ENCODE measurements at places on chromosomes 11 and 22.

DNA sequence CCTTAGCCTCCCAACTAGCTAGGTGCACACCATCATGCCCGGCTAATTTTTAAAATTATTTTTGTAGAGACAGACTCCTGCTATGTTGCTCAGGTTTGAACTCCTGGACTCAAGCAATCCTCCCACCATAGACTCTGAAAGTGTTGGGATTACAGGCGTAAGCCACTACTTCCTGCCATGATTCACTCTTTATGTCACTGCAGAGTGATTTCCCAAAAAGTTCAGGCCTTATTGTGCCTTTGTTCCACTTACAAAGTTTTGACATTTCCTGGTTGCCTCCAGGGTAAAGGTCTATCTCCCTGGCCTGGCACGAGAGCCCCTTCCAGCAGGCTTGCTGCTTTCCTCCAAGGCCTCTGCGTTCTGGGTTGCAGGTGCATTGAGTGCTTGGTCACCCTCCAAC, 44.6 kb upstream of the RIC3 start:
- DNase-seq, result no peak

DNA sequence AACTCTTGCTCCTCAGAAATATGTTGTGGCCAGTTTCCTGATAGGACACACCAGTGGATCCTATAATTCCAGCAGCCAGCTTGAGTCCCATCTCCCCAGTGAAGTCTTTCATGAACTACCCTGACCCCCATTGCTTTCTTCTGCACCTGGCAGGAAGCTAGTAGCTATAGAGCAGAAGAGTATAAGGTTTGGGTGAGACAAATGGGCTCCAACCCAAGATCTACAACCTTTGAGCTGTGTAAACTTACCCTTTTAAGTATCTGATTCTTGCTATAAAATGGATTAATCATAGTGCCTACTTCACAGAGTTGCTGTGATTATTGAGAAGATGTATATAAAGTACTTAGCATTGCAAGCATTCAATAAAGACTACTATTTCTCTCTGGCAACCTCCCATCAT, 396.9 kb upstream of the CADM1 start:
- DNase-seq, result no peak

DNA sequence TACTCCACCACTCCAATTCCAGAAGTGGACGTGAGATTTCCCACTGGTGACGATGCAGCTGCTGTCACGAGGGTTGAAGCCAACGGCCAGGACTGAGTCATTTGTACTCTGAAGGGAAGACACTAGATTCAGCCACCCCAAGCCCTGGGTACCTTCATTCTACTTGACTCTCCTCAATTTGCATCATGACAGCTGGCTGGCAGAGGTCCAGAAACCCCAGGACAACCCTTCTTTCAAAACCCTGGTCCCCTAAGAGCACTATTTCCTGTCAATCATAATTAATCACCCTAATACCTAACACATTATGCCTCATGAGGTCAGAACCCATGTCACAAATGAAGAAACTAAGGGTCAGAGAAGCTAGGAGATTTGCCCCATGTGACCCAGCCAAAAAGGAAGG, 4.9 kb downstream of the EML3 start:
- DNase-seq, result no peak

DNA sequence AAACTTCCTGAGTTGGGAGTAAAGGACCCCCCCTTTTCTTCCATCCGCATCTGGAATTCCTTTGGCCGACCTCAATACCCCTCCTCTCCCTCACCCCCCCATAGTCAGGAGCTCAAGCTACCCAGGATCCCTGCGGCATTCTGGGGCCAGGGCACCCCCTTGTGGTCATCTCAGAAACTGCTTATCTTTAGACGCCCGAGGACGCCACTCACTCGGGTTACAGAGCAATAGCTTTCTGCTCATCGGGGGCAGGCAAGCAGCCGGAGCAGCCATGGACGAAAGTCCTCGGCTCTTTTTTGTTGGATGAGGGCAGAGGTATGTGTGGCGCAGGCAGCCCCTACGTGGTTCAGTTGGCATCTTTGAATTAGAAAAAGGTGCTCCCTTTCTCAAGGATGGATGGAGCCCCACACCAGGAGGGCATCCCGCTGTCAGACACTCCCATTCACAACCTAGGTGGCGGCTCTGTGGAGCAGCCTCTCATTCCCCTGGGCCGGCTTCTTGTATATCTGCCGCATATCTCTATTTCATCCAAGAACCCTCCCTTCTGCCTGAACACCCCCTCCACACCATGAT, 2.3 kb downstream of the C1QTNF5 start:
- no peak for DNase-seq

GRCh38 chr11:81420668-81421250, 1312.9 kb downstream of the FAM181B start:
- no peak for DNase-seq

DNA sequence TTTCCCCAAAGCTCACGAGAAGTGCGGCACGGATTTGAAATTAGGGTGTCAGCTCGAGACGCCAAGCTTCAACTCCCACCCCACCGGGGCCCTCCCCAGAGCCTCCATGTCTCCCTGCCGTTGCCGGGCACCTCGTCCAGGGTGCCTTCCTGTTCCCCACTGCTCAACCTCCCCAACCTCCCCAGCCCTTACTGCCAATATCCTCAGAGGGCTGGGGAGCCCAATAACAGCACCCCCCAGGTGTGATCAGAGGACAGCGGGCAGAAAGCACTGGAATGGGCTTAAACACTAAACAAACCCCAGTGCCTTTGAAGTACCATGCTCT, 1336.4 kb downstream of the TBC1D22A start:
- DNase-seq, result no peak

GRCh38 chr22:36743591-36744412, 32.1 kb downstream of the IFT27 start:
- no peak for DNase-seq

- peak; percentile 94 for DNase-seq
Measured at GRCh38 chr11:1060852-1061616, 13.6 kb upstream of the MUC2 start.

- no peak for DNase-seq
Measured at GRCh38 chr11:112266410-112266778, 5.7 kb upstream of the PLET1 start.

- peak; percentile 28 for DNase-seq
Measured at GRCh38 chr11:57668434-57668782, 494 bp downstream of the ZDHHC5 start.

GRCh38 chr22:24324137-24324536, 53.5 kb downstream of the SPECC1L start:
- no peak for DNase-seq

DNA sequence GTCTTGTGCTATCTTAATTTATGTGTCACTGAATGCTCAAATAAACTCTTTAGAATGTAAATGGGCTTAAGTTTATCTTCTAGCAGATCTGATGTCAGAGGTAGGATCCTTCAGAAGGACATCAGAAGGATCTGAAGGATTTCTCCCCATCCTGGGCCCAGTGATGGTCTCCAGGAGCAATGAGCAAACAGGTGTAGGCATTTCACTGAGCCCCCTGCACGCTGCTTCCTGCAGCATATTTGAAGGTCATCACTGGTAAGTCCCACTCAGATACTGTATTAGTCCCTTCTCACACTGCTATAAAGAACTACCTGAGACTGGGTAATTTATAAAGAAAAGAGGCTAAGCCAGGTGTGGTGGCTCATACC, 4.5 kb downstream of the GSTP1 start:
- DNase-seq, result no peak

- no peak for DNase-seq
Measured at GRCh38 chr22:32589007-32589406, 114.4 kb downstream of the FBXO7 start.

GRCh38 chr22:28064920-28065319, 145.9 kb upstream of the PITPNB start:
- no peak for DNase-seq

- no peak for DNase-seq
Measured at GRCh38 chr22:43424666-43425630, 13.1 kb downstream of the MPPED1 start.

- DNase-seq, result no peak
Measured at GRCh38 chr11:117292616-117293015, 1.5 kb downstream of the BACE1-AS start.

DNA sequence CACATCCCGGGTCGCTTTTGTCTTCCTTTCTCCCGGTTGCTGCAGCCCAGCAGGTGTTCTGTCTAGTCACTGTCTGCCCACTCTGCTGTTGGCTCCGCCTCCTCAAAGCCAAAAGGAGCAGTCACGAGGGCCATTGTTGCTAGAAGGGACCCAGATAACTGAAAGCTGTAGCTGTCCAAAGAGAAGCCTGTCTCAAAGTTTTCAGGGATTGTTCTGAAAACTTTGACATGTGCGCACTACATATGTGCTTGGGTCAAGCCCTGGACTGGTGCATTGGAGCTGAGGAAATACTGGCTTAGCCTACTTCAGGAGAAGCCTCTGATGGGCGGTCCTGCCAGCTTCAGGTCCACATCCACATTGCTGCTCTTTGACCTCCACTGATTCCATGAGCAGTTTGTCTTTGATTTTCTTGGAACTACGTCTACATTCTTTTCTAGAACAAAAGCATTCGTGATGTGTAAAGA, 8.8 kb upstream of the OR2AT4 start:
- DNase-seq, result peak; percentile 70

- peak; percentile 75 for DNase-seq
Measured at GRCh38 chr11:911031-911889, 650 bp upstream of the CHID1 start.

GRCh38 chr11:28461846-28462245, 353.7 kb downstream of the METTL15 start:
- DNase-seq, result peak; percentile 13

- DNase-seq, result no peak
Measured at GRCh38 chr22:36088292-36088691, 59.7 kb upstream of the RBFOX2 start.

DNA sequence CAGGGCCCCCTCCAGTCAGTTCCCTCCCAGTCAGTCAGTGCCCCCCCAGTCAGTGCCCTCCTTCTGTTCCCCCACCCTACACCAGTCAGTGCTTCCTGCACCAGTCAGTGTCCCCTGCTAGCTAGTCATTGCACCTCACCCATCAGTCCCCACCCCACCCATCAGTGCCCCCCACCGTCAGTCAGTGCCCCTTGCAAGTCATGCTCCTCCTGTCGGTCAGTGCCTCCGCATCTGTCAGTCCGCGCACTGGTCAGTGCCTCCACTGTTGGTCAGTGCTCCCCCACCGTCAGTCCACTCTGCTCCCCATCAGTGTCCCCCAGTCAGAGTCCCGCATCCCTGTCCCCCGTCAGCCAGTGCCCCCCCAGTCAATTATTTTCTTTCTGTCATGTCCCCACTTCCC, 3.3 kb downstream of the PPP6R2 start:
- no peak for DNase-seq

DNA sequence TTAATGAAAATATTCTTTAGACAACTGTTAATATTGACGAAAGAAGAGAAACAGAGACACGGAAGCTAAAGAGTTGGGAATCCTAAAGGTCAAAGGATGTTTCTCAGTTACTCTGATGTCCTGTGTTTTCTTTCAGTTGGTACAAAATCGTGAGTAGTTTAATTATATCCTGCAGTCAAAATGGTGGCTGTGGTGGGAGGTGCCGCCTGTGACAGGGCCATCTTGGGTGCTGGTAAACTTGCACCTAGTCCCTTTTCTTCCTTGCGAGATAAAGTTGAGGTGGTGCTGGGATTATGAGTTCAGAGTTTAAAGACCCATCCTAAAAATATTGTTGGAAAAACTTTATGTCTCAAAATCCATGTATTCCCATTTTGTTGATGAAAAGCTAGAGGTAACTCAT, 2.2 kb downstream of the CECR2 start:
- no peak for DNase-seq

DNA sequence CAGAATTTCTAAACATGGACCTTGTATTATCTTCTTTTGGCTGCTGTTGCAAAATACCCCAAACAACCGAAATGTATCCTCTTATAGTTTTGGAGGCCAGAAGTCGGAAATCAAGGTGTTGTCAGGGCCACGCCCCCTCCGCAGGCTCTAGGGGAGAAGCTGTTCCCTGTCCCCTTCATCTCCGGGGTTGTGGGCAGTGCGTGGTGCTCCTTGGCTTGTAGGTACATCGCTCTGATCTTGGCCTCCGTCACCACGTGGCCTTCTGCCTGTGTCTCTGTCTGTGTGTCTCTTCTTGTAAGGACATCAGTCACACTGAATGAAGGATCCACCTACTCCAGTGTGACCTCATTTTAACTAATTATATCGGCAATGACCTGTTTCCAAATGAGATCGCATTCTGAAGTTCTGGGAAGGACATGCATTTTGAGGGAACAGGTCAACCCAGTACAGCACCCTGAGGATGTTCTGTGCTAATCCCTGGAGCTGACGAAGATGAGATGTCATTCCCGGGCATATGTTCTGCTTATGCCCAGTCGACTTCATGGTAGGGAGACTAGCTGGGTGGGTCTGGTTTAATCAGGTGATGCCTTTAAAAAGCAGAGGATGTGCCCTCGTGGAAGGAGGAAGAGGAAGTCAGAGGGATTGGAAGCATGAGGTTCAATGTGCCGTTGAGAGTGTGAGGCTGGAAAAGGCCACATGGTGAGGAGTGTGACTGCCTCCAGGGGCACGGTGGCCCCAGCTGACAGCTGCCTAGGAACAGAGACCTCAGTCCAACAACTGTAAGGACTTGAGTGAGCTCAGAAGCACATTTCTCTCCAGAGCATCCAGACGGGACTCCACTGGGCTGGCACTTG, 531.1 kb downstream of the TBC1D22A start:
- no peak for DNase-seq

- DNase-seq, result no peak
Measured at GRCh38 chr11:96614846-96615245, 225.0 kb downstream of the JRKL start.

- no peak for DNase-seq
Measured at GRCh38 chr11:63907063-63907462, 9.9 kb downstream of the RCOR2 start.

DNA sequence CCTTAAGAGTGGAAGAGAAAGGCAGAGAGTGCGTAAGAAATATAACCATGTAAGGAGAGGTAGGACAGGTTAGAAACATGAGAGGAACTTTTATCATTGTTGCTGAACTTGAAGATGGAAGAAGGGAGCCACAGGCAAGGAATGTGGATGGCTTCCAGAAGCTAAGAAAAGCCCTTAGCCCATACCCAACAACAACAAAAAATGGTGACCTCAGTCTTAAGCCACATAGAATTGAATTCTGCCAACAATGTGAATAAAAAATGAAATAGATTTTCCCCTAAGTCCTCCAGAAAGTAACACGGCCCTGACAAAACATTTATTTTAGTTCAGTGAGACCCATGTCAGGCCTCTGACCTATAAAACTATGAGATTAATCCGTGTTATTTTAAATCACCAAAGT, 767.3 kb downstream of the FAM181B start:
- DNase-seq, result no peak

DNA sequence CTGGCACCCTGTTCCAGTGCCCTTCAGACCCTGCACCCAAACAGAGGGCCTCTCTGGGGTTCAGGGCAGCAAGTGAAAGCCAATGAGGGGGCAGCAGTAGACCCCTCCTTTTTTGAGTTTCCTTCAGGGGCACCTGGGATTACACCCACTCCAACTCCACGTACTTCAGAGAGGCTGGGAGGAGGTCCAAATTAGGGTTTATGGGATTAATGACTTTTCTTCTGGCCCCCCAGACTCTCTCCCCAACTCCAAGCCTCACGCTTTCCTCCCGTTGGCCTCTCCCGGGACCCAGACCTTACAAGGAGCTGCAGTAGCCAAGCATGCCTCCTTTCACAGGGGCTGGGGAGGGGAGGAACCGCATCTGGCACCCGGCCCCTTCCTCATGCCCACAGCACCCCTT, 101.7 kb downstream of the NECTIN1 start:
- no peak for DNase-seq
